ENCODE measurements at places on chromosomes 5 and 9.

DNA sequence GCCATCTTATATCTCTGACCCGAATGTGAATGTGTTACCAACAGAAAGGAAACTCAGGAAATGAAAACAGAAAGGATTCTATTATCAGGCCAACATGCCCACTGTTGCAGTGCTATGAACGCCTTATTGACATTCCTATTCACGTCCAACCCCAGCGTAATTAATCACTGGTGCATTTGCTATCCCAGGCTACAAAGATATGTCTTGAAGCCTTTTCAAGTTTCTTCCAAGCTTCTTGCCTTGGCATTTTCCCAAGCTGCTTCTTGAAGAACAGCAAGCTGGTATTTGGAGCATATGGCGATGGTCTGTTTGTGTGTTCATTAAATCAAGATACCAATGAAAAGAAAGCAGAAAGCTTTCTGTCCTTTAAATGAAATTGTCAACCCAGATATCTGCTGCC, 579.2 kb upstream of the ZNF462 start:
- DNase-seq = no peak

DNA sequence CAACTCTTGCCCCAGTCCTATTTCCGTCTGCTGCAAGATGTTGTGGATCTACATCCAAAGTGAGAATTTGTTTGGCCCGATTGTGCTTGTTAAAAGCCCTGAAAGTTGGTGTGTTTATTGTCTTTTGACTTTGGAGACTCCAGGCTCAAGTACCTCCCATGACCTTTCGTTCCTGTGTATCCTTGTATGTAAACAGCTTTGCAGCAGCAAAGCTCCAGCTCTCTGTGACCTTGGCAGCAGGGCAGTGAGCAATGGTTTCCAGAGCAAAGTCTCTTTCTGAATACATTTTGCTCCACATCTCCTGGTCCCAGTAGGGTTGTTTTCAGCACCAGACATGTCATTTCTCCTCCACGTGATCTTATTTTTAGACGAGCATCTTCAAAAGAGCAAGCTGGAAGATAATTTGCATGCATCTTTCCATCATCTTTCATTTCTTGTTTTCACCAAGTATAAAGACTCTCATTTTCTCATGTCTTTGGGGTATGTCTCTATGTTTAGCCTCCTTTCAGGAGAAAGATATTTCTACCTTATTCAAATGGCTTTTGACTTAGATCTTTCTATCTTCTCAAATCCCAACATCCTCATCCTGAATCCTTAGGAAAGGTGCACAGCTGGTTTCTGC, 68.1 kb upstream of the ERCC6L2 start:
- no peak for DNase-seq

DNA sequence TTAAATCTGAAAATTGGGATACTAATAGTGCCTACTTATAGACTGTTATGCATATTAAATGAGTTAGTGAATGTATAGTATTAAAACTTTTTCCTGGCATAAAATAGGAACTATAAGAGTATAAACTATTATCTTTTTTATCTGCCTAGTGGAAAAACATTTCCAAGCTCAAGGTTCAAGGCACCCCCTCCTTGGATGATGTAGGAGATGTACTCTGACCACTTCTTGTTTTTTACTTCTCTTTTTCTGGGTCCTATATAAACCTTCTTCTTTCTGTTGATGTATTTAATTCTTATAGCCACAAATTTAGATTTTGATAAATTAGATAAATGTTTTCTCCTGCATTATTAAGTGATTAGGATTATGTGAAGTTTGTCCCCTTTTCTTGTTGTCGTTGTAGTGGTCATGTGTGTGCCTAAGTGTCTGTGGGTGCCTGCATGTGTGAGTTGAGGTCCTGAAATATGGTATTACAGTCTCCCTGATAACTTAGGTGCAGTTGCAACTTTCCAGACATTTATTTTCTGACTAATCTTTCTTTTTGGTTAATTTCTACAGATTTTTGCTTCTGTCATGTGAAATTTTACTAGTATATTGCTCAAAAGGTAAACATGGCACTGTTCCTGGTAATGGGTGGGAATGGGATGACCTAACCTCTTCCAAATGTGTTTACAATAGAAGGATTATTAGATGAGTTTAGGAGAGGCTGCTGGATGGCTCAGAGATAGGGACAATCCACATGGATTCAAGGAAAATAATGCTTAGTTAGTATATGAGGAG, 160.8 kb upstream of the CDKN2B start:
- no peak for DNase-seq

DNA sequence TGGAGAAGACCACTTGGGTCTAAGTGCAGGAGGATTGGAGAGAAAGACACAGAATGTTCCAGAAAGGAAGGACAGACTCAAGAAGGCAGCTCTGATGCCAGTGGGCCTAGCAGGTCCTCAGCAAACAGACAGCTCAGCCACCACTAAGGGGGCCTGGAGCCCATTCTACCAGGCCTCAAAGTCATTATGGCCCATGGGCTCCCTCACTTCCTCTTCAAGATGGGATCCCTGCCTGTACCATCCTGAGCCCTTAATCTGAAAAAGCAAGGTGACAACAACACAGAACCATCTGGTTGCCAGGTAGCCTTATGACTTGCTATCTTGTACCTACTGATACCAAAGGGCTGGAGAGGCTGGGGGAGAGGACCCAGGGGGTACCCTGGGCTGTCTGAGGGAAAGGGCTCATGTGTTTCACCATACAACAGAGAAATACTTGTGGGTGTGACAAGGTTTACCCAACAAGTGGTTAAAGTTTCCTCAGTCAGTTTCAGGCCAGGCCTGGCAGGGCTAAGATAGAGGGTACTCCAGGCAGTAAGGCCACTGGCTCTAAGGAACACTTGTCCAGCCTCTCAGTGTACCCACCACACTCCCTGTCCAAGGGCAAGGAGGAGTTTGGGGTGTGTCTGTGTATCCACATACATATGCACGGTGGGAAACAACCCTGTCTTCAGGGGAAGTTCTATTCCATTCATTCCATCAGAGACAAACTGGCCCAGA, 30.7 kb downstream of the TCF7 start:
- no peak for DNase-seq

DNA sequence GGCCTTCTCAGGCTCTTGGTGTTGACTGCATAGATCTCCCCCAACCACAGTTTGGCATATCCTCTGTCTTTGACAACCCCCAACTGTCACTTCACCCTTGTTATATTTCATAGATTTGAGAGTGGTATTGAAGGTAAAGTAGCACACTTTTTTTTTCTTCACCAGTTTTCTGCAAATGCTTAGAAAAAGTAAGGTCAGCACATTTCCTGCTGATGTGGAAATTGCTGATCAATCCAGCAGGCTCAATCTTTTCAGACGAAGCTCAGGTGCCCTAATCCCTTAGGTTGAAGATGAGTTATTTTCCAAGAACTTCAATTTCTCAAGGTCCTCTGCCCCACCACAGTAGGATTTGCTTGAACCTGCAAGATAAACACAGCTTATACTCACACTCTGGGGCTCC, 38.5 kb upstream of the ANKRD31 start:
- DNase-seq = no peak

- DNase-seq = no peak
Observed at GRCh38 chr9:129918296-129918950, 83.2 kb downstream of the USP20 start.

GRCh38 chr5:160837211-160837610, 14.8 kb downstream of the ATP10B start:
- no peak for DNase-seq

- no peak for DNase-seq
Observed at GRCh38 chr5:42552597-42552996, 129.4 kb downstream of the GHR start.

- DNase-seq = peak; percentile 12
Observed at GRCh38 chr9:18405240-18405639, 68.7 kb upstream of the ADAMTSL1 start.

- DNase-seq = no peak
Observed at GRCh38 chr5:180799902-180800801, 2.5 kb downstream of the MGAT1 start.

GRCh38 chr5:120682851-120683250, 218.8 kb downstream of the PRR16 start:
- no peak for DNase-seq

DNA sequence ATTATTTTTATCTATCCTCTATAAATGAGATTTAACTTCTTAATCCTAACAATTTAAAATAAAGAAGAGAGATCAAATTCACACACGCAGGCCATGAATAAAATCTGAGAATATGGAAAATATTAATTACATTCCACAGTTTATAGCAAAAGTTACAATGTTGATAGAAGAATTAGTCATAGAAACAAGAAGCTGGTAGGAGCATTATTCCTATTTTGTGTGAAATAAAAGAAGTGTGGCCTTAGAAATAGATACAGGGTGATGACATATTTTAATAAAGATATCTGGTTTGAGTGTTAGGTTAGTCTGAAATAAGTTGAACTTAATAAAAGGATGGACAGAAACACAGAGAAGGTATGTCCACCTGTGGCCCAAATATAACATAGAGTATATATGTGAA, 790.4 kb upstream of the NUDT12 start:
- DNase-seq = no peak

DNA sequence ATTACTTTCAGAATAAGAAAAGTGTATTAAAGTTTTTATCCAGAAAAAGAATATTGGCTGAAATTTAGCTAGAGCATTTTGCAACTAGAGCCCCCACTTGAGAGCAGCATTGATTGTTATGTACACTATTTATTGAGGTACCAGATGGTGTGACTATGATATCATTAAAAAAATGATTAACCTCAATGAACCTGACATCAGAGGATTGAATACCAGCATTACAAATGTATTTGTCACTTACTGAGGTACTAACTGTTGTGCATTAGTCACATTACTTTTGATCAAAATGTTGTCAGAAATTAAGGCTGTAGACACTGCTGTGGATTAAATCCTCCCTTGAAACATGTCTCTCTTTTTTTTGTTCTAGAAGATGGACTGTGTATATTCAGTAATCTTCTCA, 127.8 kb upstream of the DHFR start:
- no peak for DNase-seq

Measured in cerebellum (tissue), 4 donors.